CD4-positive, alpha-beta memory T cell (primary cell): ENCODE measurements at places on chromosomes 6 and 20. TPM values are rescaled to one million over a fixed set of nuclear protein-coding genes. Genes with fewer than 3 reads are reported as not detected.

The GJA1 gene
- not detected for total RNA-seq

The PCMTD2 gene
- 196 TPM for total RNA-seq

The SLC35D3 gene
- not detected for total RNA-seq

The MRAP2 gene
- not detected for total RNA-seq

- no peak for DNase-seq
These were observed 114.9 kb upstream of the DST start for GRCh38 chr6:56757588-56757984.

DNA sequence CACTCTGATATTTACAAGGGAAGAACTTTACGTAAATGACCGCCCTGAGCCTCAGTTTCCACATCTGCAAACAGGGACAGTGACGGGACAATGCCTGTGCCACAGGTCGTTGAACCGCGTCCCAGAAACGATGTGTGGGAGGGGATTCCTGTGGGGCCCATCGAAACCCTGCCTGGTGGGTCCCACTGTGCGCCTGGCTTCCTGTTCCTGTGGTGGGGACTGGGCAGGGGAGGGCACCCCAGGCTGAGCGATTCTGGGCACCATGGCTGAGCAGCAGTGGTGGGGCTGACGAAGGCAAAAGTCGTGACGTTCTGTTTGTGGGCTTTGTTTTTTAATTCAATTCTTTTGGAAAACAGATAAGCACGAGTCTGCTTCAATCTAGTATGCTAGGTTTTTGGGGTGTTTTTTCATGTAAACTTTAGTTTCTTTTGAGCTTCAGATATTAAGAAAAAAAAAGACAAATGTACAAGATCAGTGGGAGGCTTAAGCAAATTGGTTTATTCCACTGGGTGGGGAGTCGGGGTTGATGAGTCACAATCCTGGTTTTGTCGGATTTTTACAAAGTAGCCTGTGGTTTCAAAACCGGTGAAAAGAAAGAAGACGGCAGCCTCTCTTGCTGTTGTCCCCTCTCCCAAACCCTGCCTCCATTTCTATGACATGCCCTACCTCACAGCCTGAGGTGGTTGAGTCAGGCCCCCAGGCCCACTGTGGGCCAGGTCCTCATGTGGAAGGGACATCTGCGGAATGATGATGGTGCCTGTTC, 40.4 kb downstream of the GNAS-AS1 start:
- no peak for DNase-seq

GRCh38 chr20:3751305-3751674, 16.3 kb downstream of the ADISSP start:
- DNase-seq = no peak

DNA sequence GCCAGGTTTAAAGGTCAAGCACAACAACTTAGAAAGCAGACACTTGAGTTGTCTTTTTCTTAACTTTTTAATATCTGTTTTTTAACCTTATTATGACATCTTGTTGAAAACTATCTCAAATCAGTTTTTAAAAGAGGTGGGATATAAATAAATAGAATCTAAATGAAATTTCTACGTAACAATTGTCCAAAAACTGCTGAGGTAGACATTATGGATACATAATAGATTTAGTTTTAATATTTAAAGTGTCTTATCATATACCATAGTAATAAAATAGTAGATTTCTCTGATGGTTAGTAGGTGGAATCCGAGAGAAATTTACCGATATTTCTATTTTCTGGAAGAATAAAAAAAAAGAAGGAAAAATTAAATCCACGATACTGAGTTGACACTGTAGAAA, 113.9 kb upstream of the MMS22L start:
- DNase-seq = no peak

GRCh38 chr6:125519367-125519766, 217.6 kb upstream of the HDDC2 start:
- no peak for DNase-seq

GRCh38 chr6:114605656-114606055, 262.8 kb upstream of the HS3ST5 start:
- DNase-seq = no peak

DNA sequence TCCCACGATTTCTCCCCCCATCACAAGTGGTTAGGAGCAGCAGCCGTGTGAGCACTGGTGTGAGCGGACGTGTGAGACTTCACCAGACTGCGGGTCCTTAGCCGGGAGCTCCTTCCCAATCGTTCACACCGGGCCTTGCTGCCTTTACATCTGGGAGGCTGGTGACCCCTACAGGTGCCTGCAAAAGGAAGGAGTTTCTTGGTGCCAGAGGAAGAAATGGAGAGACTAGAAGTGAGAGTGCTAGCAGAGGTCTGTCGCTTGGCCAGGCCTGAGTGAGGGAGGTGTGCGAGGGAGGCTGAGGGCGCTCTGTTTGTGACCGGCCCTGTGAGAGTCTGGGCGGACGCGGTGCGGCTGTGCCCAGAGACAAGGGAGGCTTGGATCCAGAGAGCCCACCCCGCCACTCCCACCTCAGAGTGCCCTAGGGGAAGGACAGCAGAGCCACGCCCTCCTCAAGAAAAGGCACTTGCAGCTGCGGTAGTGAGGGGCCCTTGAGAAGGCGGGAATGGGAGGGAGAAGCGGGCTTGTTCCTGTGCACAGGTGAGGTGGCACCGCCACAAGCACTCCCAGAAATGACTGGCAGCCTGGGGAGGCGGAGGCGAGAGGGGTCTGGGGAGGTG, 10.0 kb upstream of the ARMC2 start:
- no peak for DNase-seq

- no peak for DNase-seq
These were observed 499.4 kb upstream of the NOX3 start for GRCh38 chr6:155955038-155955437.

DNA sequence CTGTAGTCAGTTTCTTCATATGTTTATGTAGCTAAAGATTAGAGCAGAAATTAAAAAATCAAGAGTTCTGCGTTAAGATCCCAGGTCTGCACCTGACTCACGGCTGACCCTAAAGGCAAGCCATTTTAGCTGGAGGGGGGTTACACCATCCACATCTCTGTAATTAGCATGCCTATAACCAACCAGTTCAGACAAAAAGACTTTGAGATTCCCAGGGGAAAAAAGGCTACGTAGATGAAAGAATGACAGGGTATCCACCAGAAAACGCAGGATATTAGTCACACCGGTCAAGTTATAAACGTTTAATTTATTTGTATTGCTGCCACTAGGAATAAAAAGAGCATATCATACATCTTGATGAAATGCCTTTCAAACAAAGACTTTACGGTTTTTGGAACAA, 299.1 kb downstream of the FOXC1 start:
- DNase-seq = no peak

- DNase-seq = no peak
These were observed 160.7 kb downstream of the GRIK2 start for GRCh38 chr6:101554231-101554630.

DNA sequence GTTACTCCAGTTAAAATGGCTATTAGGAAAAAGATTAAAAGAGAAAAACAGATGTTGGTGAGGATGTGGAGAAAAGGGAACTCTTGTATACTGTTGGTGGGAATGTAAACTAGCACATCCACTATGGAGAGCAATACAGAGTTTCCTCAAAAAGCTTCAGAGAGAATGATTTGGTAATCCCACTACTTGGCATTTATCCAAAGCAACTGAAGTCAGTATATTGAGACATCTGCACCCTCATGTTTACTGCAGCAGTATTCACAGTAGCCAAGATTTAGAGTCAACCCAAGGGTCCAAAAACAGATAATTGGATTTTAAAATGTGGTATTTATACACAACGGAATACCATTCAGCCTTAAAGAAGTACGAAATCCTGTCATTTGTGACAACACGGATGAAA, 469.5 kb downstream of the QKI start:
- no peak for DNase-seq
